COLO829 (cell line): ENCODE measurements at places on chromosomes 6 and 20.

GRCh38 chr20:34240121-34240520, 1.1 kb upstream of the ASIP start:
- DNase-seq, result no peak

GRCh38 chr6:1667805-1668175, 58.1 kb downstream of the FOXC1 start:
- no peak for DNase-seq

- no peak for DNase-seq
Measured at GRCh38 chr20:34549929-34550305, 8.6 kb upstream of the MAP1LC3A start.

DNA sequence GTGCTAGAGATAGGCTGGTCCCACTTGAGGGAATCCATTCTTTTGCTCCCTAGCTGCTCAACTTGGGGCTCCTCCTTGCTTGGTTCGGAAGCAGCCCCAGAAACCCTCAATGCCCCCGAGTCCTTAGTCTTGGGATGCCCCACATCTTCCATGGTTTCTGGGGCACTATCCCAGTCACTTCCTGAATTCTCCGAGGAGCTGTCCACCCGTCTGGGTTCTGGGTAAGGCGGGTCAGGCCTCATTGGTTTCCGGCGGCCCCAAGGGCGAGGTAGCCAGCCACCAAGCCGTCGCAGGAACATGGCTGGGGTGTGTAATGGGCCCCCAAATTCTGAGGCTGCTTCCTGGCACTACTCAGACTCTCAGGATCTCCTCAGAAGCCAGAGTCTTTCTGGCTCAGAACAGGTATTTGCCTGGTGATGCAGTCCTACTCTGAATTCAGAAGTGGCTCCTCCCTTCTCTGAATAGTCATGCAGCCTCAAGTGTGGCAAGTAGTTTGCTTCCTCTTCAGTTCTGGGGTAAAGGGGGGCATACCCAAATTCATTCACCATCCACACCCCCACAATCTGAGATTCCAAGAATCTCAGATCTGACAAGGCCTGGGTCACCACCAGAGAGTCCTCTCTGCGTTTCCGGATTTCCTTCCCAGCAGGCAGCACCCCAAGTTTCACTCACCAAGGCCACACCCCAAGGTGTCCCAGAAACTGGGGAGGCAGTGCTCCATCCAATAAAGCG, 763 bp downstream of the C6orf47 start:
- no peak for DNase-seq

GRCh38 chr20:3819411-3820047, 818 bp upstream of the AP5S1 start:
- DNase-seq, result no peak

- DNase-seq, result no peak
Measured at GRCh38 chr6:34302929-34303328, 54.1 kb upstream of the SMIM29 start.

DNA sequence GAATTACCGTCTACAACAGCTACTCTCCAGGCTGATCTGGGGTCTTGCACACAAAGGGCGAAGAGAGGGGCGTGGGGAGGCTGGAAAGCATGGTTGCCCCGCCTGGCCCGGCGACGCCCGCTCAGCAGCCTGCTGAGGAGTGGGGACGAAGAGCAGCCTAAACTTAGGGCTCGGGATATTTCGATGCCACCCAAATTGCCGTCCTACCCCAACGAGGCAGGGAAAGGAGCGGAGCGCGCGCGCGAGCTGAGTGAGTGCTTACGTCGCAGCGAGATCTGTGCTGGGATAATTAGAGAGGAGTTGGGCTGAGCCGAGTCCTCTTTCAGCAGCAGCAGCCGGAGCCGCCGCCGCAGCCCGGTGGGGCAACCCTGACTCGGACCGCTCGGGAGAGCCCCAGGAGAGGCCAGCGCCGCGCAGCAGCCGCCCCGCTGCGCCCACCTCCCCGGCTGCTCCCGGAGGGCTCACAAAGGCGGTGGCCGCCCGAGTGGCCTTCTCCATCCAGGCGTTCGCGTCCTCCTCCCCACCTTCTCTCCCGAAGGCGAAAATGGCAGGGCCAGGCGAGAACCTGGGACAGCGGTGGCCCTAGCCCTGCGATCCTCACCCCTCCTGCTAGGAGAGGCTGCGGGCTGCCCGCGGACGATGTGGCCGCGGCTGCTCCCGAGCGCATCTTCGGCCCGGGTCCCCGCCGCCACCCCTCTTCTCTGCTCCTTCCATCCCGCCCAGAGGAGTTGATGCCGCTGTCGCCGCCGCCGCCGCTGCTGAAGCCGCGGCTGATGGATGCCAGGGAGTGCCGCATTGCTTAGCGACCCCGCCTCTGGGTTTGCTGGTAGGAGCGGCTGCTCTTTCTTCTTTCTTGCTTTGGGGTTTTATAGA, at the start of gene CLVS2:
Gene CLVS2 (plus strand): TSS at position 315 of the 873 bp plus-strand sequence. CDS start 1,543 bp downstream, outside the sequence.
- DNase-seq, result no peak

DNA sequence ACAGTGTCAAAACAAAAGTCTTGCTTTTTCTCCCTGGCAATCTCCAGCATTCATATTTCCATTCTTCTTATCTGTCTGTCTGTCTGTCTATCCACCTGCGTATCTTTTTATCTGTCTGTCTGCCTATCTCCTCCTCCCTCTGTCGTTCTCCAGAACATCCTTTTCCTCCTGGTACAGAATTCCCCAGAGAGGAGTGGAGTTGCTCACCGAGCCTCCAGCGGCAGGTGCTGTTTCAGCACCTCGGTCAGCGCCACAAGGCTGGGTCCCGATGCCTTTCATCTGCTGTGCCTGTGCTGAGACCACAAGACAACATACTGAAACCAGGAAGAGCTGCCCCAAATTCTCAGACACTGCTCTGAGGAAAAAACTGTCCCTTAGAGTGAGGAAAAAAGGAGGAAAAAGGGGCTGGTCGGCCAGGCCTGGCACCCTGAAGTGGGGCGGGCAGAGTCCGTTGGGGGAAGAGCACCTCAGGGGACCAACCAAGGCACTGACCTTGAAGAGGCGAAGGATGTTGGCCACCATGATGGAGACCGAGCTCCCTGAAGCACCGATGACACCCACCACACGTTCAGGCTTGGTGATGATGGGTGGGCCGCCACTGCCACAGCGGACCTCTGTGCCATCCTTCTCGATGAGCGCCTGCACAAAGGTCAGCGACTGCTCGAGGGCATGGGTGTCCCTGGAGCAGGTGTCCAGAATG, 13.3 kb downstream of the GRM4 start:
- DNase-seq, result peak; percentile 72

GRCh38 chr20:52305858-52306257, 114.3 kb upstream of the ZFP64 start:
- no peak for DNase-seq

DNA sequence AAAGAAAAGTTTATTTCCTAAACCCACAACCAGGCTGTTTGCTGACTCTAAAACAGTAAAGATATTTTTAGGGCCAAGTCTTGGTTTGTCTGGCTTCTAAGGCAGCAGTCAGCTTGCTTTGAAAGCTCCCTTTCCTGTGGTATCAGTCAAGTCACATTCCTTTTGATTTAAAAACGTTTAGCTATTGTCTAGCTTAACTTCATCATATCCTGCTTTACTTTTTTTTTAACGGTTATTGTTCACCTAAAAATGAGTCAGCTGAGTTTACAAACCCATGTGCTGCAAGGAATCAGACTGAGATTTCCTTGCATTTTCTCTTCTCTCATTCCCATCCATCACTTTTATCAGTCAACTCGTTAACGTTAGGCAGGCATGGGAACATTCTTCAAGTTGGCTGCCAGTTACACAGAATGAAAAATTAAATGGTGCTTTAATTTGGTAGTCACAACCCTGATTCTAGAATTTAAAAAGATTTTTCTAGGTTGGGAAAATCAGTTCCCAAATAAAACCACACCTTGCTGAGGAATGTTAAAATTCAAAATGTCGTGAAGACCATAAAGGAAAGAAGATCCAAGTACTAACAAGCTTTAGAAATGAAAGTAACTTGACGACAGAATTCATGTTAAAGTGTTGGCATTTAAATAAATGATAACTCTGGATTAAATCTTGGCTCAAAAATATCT, 45.9 kb downstream of the ELOVL5 start:
- no peak for DNase-seq

GRCh38 chr6:11639376-11640235, 102.1 kb downstream of the TMEM170B start:
- DNase-seq, result no peak

GRCh38 chr6:12522347-12522746, 194.2 kb upstream of the PHACTR1 start:
- DNase-seq, result no peak

DNA sequence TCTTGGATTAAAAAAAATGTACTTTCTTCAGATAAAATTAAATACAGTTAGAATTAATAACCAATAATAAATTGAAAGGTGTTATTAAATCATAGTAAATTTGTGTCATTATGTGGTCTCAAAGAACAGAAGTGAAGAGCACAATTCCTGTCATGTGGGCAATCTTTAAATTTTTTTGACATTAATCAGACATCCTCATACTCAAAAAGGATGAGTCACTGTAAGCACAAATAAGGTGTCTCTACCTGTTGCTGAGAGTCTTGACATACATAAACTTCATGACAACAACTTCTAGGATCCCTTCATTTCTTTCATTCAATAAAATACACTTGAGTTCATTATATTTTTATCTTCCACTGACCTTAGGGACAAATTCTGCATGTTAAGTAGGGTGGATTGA, 76.1 kb downstream of the SLC22A3 start:
- no peak for DNase-seq

DNA sequence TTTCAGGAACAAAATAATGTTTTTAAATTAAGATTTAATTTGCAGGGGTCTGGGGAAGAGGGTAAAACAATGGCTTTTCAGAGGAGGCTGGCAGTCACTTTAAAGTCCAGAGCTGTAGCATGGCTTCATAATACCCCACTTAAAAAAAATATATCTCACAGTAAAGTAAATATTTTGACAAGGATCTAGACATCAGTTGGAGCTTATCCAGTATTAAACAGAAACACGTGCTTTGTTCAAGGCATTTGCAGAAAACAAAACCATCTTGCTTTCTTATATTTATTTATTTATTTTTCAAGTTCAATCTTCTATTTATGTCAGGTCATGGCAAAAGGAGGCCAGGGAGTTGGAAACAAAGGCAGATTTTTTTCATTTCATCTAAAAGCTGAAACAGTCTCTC, 53.3 kb upstream of the PRL start:
- DNase-seq, result no peak

- DNase-seq, result no peak
Measured at GRCh38 chr6:128259730-128260685, 260.4 kb downstream of the PTPRK start.

GRCh38 chr20:4113615-4114603, 98.6 kb upstream of the RNF24 start:
- DNase-seq, result no peak

- DNase-seq, result peak; percentile 60
Measured at GRCh38 chr6:79630883-79631692, at the start of gene SH3BGRL2. TSS of gene SH3BGRL2 (plus strand) at chr6:79631329. CDS start at chr6:79631462, 133 bp downstream.

DNA sequence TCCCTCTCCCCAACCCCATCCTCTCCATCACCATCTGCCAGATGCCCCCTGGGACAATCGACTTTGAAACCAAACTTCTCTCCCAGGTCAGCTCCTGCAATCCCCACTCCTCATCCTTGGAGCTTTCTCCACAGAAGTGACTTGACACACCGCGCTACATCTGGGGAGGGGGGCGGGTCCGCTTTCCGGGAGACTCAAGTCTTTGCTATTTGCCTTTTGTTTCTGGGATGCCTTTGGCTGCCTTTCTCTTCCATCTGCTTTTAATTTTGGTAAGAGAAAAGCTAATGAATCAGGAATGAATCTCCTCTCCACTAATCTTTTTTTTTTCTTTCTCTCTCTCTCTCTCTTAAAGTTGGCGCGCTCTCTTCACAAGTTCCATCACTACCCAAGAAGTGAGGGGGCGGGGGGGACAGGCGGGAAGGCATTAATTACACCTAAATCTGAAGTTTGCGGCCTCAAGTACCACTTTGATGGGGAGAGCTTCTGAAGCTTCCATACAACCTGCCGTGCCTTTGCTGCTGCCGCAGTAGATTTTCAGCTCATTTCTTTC, 664 bp upstream of the TPBG start:
- DNase-seq, result no peak

GRCh38 chr20:41643504-41643938, 25.3 kb upstream of the CHD6 start:
- peak; percentile 91 for DNase-seq

DNA sequence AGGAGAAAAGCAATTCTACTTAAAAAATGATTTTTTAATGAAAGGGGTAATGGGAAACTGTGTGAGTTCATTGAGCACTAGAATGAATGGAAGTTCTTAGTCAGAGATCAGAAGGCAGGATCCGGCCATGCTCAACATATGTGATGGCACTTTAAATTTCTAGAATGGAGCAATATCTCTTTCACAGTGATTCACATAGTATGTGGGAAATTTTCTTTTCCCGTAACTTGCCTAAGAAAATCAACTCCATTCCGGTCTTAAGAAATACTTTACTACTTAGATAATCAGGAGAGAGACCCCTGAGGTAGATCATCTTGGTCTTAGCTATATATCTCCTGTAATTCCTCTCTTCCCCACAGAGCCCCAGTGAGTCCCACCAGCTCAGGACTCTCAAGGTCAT, 131.8 kb downstream of the SCML4 start:
- DNase-seq, result no peak

GRCh38 chr20:24004471-24004870, 15.9 kb upstream of the GGTLC1 start:
- no peak for DNase-seq

GRCh38 chr6:133980168-133980567, 27.1 kb downstream of the TBPL1 start:
- DNase-seq, result no peak

DNA sequence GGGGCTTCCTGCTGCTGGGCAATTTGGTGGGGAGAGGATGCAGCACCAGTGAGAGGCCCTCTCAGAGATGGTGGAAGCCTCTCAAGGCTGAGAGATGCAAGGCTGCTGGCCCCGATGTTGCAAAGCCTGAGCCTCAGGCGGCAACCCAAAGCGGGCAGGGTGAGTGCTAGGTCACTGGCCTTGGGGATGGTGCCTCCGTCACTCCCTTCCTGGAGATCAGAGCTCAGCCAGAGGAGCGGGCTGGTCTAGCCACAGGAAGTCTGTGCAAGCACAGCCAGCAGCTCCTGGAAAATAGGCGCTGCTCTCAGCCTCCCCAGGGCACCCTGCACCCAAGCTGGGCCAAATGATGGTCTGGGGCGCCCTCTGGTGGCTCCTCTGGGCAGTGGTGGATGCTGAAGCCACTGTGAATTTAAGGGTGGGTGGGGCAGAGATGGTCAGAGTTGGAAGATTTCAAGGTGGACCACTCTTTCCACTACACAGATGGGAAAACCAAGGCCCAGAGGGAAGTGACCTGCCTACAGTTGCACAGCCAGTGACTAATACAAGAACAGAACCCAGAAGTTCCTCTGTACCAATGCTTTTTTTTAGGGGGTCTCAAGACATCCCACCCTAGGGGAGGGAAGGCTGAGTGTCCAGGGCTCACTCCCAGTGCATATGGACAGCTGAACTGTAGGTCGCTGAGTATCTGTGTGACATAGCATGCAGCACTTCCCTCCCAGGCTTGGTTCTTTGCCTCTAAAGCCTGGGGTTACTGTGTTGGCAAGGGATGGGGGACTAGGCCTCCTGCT, 20.8 kb downstream of the C20orf203 start:
- peak; percentile 94 for DNase-seq

GRCh38 chr20:49749625-49750024, 35.9 kb upstream of the B4GALT5 start:
- no peak for DNase-seq
